Activated CD4-positive, alpha-beta T cell treated with anti-CD3 and anti-CD28 coated beads for 48 hours (primary cell): ENCODE measurements at places on chromosomes 16 and 17.

DNA sequence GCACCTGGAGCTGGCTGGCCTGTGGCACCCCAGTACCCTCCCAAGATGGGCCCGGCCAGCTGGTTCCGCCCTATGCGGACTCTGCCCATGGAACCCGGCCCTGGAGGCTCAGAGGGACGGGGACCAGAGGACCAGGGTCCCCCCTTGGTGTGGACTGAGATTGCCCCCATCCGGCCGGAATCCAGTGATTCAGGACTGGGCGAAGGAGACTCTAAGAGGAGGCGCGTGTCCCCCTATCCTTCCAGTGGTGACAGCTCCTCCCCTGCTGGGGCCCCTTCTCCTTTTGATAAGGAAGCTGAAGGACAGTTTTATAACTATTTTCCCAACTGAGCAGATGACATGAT lies 12.0 kb downstream of the TBX21 start:
- no peak for DNase-seq

- DNase-seq = peak; percentile 55
Measured at GRCh38 chr16:86016201-86016965, 117.4 kb downstream of the IRF8 start.

- peak; percentile 31 for DNase-seq
Measured at GRCh38 chr17:64133546-64134215, 3.7 kb upstream of the ERN1 start.

DNA sequence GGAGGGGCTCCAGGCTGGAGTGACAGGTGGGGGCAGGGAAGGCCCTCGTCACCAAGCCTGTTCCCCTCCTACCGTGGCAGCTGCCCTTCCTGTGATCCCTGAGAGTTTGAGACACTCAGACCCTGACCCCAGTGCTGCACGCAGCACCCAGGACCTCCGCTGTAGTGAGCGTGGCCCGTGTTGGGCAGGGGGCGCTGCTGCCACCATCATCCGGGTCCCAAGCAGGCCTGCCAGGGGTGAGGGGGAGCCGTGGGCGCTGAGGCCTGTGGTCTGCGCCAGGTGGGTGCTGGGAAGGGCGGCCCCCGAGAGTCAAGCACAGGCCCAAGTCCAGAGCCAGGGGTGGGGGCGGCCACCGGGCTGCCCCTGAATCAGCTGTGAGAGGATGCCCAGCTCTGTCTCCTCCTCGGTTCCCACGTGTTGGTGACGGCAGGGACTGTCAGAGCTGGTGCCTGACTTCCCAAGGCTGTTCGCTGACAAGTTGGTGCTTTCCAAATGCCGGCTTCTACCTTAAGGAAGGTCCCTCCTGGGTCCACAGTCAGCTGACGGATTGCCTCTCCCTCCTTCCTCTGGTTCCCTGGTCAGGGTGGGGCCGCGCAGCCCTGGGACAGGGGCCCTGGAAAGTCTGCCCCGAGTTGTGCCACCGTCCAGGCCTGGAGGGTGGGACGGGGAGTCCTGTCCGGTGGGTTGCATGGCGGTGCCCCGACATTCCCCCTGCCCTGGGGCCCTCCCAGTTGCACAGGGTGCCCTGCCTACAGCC lies 31.1 kb downstream of the TPSG1 start:
- no peak for DNase-seq

DNA sequence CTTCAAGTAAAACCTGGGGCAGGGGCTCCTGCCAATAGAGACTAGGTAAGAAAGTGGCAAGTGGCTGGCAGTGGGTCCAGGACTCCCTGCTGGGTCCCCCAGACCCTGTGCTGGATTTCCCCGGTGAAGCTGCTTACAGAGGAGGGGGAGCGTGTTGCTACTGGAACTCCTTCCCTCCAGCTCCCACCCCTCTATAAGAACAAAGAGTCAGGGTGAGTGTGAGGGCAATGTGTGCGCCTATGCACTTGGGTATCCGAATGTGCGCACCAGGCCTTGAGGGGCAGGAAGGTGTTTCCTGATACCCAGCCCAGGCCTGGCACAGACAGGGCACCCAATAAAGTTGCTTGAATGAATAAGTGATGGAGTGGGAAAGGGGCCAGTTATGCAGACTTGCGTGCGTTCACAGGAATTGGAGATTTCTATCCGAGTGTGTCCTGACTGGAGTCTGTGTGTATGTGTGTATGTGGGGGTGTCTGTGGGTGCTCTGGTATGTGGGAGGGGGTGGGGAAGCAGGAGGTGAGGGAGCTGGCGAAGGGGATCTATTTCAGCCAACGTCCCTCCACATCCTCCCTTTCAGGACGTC lies 11.7 kb downstream of the NEUROD2 start:
- DNase-seq = no peak

DNA sequence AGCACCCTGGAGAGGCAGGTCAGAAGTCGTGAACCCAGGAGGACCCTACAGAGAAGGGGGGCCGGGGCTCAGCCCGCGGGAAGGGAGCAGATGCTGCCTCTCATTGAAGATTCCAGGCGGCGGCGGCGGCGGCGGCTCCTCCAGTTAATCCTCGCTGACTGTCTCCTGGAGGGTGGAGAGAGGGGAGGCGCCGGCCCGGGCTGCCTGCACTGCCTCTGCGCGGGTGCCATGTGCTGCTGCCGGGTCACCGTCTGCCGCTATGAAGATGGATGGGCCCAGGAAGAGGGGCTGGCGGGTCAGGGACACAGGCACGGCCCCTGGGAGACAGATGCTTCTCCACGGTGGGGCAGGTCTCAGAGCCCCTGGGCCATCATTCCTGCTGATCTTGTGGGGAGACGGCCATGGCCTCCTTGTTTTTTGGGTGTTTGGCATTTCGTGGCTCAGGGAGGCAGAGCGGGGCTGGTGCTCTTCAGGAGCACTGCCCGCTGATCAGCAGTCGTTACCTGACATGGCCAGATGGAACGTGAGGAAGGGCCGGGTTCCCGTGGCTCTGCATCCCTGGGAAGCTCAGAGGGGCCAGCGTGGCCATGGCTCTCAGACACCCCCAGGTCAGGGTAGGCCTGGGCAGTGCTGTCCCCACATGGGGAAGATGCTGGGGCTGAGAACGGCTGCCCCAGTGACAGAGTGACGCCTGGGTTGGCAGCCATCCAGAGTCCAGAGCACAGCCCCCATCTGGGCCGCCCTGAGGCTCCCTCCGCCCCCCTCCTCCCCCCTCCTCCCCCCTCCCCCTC lies 36.1 kb downstream of the GINS2 start:
- DNase-seq = peak; percentile 46

GRCh38 chr16:10579965-10580882 lies at the start of gene EMP2:
EMP2 (minus strand) TSS chr16:10580598; CDS start chr16:10547617, 32,981 bp downstream.
- DNase-seq = no peak

DNA sequence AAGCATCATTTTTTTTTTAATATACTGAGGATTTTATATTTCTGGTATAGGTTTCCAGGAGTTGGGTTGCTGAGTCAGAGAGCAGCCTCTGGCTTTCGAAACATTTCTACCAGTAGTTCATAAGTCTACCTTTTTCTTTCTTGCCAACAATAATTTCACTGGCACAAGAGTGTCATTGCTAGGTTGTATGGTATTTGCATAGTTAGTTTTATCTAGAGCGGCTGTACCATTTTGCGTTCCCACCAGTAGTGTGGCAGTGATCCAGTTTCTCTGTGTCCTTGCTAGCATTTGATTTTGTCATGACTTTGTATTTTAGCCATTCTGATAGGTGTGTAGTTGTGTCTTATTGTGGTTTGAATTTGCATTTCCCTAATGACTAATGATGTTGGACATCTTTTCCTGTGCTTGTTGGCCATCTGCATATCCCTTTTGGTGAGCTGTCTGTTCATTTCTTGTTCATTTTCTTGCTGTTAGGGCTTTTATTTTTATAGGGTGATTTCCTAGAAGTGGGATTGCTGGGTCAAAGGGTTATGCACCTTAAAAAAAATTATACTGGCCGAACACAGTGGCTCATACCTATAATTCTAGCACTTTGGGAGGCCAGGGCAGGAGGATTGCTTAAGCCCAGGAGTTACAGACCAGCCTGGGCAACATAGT lies 39.9 kb downstream of the SNX29 start:
- no peak for DNase-seq

DNA sequence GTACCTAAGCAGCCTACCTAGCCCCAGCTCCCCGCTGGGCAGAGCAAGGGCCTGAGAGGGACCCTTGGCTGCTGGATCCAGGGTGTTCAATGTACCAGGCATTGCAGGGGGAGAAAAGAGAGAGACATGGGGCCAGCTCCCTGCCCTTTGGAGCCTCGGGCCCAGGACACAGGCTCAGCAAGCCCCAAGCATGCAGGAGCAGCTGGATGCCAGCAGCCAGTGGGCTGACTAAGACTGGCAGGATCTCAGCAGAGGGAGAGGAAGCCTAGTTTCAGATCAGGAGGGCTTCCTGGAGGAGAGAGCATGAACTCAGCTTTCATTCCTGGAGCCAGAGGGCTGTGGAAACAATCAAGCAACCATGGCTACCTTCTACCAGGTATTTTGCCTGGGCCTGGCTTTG lies 82.0 kb upstream of the NKD1 start:
- DNase-seq = no peak

DNA sequence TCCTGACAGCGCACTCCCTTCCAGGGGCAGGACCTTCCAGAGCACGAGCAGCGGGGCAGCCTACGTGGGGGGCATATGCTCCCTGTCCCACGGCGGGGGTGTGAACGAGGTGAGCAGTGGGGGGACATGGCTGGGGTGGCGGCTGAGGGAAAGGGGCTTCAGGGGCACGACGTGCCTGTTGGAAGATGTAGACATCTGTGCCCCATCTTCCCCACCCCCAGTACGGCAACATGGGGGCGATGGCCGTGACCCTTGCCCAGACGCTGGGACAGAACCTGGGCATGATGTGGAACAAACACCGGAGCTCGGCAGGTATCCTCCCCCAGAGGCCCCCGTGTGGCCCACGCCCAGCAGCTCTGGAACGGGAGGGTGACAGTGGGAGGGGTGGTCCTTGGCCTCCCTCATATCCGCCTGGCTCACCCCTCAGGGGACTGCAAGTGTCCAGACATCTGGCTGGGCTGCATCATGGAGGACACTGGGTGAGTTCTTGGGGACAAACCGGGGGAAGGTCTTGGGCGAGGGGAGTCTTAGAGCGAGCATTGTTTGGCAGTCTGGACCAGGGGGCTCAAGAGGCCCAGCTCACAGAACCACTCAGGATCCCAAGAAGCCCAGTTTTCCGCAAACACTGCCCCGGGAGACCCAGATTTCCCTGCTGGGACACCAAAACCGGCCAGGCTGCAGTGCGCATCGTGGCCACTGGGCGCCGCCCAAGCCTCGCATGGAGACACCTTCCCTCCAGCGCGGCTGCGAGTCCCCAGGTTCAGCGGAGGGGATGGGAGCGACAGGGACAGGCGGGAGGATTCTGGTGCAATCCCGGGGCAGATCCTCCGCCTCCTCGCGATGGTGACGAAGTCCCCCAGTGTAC lies 15.7 kb downstream of the ADAM11 start:
- DNase-seq = peak; percentile 94

GRCh38 chr16:3625911-3626732 lies 14.7 kb upstream of the SLX4 start:
- DNase-seq = no peak

- DNase-seq = no peak
Measured at GRCh38 chr17:79930062-79930876, 91.0 kb upstream of the CBX4 start.

DNA sequence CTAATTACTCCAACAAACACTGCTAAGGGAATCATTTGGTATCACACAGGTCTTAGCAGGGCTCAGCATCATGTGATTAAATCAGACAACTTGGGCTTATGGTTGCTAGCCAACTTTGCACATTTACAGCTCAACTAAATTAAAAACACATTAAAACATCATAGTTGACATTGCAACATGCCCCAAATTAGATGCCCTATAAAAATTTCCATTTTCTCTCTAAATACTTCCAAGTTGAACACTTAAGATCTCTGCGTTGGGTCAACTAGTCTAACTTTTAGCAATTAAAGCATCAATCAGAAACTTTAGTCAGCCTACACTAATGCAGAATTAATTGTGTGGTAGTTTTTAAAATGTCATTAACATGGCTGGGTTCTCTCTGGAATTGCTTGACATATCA lies 12.1 kb downstream of the DNAJC7 start:
- DNase-seq = no peak

- DNase-seq = no peak
Measured at GRCh38 chr16:55628306-55628968, 27.4 kb upstream of the SLC6A2 start.

- DNase-seq = no peak
Measured at GRCh38 chr17:71855010-71855409, 265.8 kb upstream of the SOX9 start.

- DNase-seq = peak; percentile 27
Measured at GRCh38 chr17:2709183-2709661, 2.3 kb downstream of the CLUH start.

GRCh38 chr17:49359990-49360795 lies 1.9 kb downstream of the ZNF652 start:
- no peak for DNase-seq

GRCh38 chr17:6677946-6678345 lies 26.4 kb downstream of the C17orf100 start:
- DNase-seq = no peak

- DNase-seq = no peak
Measured at GRCh38 chr17:850851-851763, 69.0 kb downstream of the MRM3 start.

DNA sequence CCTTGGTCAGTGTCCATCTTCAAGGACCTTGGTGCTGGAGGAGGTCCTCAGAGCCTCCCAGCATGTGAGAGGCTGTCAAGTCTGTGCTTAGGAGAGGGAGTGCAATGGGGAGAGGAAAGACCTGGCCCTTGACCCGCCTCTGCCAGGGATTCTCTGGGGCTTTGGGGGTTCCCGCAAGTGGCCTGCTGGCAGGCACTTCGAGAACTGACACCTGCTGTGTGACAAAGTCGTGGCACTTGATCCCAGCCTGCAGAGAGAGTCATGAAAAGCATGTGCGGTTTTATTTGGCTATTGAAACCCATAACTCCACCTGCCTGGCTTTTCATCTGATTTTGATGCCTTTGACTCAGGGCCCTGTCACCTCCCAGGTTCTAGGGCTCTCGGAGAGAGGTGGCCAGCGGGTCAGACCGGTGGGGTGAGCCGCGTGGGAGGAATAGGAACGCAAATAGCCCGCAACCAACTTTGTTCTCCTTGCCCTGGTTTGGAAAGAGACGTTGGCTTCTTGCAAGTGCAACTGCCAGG lies 42.8 kb upstream of the GSE1 start:
- DNase-seq = peak; percentile 47

GRCh38 chr16:24996301-24996700 lies 18.9 kb downstream of the ARHGAP17 start:
- no peak for DNase-seq

GRCh38 chr17:47279062-47279801 lies 25.6 kb downstream of the ITGB3 start:
- DNase-seq = no peak

DNA sequence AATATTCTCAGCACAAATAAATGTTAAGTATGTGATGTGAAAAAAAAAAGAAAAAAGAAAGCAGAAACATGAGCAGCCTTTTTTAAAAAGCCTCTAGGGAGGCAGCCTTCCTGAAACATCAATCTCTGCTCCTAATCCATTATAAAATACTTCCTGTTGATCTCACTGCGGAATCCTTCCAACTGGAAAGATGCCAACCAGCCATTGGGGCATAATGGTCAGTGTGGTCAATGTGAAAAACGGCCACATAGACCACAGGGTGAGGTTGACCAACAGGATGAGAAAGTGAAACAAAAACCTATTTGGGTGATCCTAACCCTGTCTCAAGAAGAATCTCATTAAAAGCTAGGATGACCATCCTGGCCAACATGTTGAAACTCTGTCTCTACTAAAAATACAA lies 26.1 kb upstream of the ABCA8 start:
- DNase-seq = no peak

- no peak for DNase-seq
Measured at GRCh38 chr16:57590654-57591085, 37.8 kb upstream of the ADGRG1 start.
